GM19239 (cell line): ENCODE measurements at places on chromosomes 6 and 20.
A peak's percentile ranks its signal among the peaks of the same experiment; 100 is the strongest.

GRCh38 chr20:47574616-47575364 is 73.1 kb downstream of the NCOA3 start:
- DNase-seq = no peak

- peak; percentile 63 for DNase-seq
These were observed 112.5 kb downstream of the SNX5 start for GRCh38 chr20:17856024-17856564.

DNA sequence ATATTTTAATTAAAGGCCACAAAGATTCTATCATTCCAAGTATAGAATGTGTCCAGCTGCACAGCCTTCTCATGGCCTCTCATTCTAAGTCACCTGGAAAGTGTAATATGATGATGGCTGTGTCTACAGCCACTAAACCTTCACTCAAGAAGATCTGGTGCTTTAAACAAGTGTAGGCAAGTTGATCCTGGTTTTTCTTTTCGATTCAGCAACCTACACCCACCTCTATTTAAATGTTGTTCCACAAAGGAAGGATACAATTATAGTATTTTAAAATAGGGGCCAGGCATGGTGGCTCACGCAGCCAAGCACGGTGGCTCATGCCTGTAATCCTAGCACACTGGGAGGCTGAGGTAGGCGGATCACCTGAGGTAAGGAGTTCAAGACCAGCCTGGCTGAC is 25.5 kb upstream of the DST start:
- DNase-seq = no peak

DNA sequence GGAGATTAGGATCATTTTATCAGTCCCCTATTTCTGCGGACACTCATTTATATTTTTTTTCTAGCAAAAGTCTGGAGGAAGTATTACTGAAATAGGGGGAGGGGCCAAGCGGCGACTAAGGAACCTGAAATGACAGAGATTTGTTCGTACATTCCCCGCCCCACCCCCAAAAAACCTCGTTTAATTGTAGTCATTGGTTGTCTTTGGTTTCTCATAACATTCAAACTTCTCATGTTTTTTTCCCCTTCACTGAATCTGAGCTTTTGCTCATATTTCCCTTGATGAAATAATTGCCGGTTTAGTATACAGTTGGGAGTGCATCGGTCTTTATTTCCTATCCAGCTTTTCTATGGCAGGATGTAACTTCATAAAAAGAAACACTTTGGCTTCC is 768 bp upstream of the FYN start:
- DNase-seq = no peak

DNA sequence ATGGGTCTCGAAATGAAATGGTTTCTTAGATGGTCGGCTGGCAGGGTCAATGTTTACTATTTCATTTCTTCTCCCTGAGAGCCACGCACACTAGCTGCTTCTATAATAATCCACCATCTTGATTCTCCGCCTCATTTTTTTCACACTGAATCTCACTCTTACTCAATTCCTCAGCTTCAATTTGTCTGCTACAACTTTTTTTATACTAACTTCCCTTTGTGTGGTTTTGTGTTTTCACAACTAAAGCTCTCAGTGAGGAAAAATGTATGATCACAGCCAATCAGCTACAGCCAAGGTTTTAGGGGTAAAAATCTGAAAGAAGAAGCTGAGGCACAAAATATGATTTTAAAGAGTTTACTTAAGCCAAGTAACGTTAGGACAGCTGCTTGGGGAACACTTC is 1309.4 kb downstream of the EPHA7 start:
- no peak for DNase-seq

GRCh38 chr6:143078468-143079324 is 18.0 kb downstream of the AIG1 start:
- no peak for DNase-seq

GRCh38 chr6:11021003-11021402 is 23.1 kb downstream of the ELOVL2 start:
- no peak for DNase-seq

DNA sequence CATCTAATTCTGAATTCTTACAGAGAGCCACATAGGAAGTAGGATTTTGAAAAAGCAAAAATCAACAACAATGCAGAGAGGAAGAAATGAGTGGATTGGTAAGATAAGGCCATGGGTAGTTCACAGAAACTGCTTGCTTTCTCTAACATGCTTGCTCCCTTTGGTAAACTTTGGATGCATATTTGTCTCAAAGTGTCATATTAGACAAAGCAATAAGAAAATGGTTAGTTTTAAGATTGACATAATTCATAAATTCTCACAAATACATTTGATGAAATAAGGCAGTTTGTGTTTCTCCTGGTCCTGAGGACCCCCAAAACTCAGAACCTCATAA is 31.7 kb downstream of the UTRN start:
- no peak for DNase-seq

- no peak for DNase-seq
These were observed 102.7 kb upstream of the TOP1 start for GRCh38 chr20:40925829-40926510.

DNA sequence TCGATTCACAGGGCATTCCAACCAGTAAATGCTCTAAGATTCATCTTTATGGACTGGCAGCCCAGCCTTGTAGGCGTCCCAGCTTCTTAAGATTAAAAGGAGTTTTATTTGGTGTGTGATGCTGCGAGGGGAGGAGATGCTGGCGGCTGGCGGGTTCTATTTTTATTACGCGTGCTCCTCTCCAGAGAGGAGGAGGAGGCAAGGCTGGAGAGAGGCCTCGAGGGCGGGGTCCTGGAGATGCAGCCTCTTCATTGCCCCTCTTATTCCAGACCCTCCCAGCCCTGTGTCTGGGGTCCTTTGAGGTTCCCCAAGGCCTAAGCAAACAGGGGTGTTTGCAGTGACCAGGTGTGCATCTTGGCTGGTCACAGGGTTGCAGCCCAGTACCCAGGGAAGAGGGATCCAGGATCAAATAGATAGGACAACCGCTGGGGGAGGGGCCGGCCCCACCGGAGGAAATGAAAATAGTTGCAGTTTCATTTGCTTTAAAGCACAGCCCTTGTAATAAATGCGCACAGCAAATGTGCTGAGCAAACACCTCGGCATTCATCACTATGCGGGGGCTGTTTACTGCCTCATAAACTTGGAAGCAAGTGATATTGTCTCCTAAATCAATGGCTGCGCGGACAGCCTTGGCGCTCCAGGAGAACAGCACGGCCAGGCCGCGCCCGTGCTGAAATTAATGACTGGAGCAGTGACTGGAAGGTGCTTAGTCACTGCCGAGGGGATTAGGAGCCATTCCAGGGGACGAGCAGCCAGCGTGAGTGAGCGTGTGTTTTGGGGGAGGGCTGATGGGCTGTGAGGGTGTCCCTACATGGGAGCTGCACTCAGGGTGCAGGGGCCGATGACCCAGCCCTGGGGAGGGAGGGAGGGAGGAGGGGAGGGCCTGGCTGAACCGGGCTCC is 83.0 kb downstream of the TMEM242 start:
- no peak for DNase-seq

- no peak for DNase-seq
These were observed 68.0 kb downstream of the EYA2 start for GRCh38 chr20:46962452-46963195.

- no peak for DNase-seq
These were observed 145.4 kb downstream of the UST start for GRCh38 chr6:148892247-148892646.

DNA sequence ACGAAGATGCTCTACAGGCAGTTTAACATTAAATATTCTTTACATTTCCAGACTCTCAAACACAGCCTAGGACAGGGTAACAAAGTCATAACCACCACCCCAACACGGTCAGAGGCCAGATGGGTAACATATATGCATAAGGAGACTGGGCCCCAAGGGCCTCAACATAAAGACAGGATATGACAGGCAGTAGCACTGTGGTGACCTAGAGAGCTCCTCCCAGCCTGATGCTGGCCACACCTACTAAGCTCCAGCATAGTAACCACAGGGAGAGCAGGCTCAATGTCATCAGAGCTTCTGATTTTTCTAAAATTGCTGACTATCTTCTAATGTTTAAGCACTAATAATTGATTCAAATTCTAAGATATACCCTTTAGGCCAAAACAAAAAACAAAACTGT is 21.7 kb downstream of the SMLR1 start:
- DNase-seq = peak; percentile 12

DNA sequence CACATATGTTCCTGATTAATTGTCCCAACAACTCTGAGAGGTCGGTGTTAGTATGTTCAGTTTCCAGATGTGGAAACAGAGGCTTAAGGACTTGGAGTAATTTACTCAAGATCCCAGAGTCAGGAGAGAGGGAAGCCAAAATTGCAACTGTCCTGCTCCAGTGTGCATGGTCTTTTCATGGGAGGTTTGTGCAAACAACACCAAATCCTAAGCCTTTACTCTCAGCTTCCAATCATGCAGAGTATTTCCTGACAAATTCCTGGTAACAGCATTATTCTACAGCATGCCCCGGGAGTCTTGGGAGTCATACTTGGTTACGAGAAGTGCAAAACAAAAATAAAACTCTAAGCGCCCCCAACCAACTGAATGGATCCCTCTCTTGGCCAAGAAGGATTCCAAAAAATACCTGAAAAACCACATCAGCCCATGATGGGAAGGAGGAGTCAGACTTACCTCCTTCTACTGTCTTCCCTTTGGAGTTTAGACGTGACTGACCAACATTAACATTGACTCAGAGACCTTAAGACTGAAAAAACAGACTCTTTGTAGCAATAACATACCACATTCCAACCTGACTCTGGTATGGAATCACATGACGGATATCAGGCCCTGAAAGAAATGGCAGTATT is 30.8 kb upstream of the PPP1R3G start:
- DNase-seq = no peak

DNA sequence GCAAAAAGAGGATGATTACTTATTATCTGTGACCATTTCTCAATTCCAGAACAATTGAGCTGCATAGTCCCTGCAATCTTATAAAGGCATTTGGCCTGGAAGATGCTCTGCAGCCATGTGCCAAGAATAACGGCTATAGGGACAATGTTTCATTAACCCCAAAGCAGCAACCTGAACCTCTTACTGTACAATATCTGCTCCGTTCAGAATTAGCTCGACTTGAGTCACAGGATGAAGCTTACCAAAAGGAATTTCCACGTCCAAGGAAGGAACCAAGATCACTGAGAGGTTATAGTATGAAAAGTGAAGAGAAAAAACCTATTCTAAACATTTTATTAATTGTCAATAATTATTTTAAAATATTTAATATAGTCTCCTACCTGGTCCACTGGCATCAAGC is 167.3 kb upstream of the GMDS start:
- DNase-seq = no peak

DNA sequence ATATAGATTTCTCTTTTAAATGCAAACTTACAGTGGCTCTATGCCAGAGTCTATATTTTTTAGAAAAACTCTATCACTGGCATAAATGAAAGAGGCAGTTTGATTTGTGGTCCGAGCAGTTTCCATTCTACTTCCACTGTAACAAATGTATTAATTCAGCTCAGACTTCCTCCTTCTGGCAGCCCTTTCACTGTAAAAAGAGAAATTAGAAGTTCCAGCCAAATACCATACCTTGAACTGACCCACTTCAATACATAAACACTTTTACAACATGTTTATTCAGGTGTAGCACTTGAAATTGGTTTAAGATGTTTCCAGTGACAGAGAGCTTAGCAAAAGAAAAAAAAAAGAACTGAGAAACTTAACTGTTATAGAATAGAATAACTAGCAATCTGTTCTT is 99.3 kb downstream of the BMP5 start:
- DNase-seq = no peak

- peak; percentile 37 for DNase-seq
These were observed 7.3 kb downstream of the DNTTIP1 start for GRCh38 chr20:45798935-45799642.

DNA sequence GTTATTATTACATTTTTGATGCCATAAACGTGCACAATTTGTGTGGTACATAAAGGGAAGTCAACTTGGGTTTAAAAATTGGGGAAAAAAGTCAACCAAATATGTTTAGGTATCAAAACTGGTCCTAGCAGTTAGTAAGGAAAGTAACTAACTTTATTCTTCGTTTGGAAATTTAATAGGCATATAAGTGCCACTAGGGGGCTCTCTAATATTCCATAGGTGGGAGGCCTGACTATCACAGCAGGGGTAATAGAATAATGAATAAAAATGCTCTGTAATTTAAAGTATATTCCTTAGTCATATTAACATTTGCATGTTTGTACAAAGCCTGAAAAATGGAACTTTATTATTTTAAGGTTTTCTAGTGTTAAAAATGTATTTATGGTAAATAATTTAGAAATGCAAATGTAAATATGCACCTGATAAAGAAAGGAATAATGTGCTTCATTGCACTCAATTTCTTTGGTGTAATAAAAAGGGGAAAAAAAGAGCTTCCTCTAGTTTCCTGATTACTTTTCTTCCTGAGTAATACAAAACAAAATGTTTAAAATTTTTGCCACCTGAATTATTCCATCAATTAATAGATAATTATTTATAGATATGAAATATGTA is 125.7 kb upstream of the HDAC2 start:
- no peak for DNase-seq

- DNase-seq = peak; percentile 5
These were observed 171.4 kb downstream of the COL9A1 start for GRCh38 chr6:70131528-70131927.

GRCh38 chr6:100504786-100505737 is 40.3 kb upstream of the SIM1 start:
- no peak for DNase-seq
